ENCODE measurements at places on chromosomes 7 and 10.

DNA sequence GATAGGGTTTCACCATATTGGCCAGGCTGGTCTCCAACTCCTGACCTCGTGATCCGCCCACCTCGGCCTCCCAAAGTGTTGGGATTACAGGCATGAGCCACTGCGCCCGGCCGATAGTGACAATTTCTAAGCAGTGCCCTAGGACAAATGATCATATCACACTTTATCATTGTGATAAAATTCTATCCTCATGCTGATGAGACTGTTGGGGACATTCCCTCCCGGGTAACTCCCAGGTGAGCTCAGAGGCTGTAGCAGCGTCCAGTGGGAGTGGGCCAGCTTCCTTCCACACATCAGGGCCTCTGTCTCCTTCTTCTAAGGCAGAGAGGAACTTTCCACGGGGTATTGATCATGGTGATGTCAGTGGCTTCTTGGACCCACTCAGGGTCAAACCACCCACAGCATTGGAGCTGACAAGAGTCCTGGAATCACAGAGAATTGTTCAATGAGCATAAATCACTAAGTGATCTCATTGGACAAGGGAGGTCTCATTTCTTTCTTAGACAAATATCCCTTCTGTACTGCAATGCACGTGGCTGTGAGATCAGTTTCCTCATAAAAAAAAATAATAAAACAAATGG, 256.1 kb downstream of the KLF6 start:
- no peak for DNase-seq

- DNase-seq: peak; percentile 62
These were observed 392.7 kb upstream of the NFE2L3 start for GRCh38 chr7:25759286-25759685.

DNA sequence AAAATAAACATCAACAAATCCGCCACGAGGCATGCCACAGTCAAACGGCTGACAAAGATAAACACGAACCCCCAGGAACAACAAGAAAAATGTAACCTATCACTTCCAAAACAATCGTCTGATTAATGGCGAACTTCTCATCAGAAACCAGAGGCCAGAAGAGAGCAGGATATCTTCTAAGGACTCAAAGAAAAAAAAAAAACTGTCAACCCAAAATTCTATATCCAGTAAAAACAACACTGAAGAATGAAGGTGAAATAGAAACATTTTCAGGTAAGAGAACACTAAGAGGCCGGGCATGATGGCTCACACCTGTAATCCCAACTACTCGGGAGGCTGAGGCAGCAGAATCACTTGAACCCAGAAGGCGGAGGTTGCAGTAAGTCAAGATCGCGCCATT, 54.3 kb downstream of the SLC29A4 start:
- DNase-seq: no peak

- DNase-seq: no peak
These were observed 111.1 kb downstream of the LHPP start for GRCh38 chr10:124572751-124573150.

DNA sequence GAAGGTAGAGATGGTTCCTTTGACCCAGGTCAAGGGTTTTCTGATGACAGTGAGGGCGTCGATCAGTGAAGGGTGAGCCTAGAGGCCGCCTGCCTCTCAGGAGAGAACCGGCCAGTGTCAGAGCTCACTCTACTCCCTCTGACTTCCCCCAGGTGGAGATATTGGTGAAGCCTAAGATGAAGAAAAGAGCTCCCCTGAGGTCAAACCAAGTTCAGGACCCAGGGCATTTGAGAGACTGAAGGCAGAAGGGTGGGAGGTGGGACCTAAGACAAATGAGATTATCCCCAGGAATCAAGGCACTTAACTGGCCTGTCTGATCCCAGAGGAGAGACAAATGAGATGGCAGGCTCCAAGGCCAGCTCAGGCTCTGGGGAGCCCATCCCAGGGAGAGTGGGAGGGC, 104.7 kb downstream of the CDH23 start:
- no peak for DNase-seq
